ENCODE measurements at places on chromosomes 3 and 15.
A peak's percentile ranks its signal among the peaks of the same experiment; 100 is the strongest.

DNA sequence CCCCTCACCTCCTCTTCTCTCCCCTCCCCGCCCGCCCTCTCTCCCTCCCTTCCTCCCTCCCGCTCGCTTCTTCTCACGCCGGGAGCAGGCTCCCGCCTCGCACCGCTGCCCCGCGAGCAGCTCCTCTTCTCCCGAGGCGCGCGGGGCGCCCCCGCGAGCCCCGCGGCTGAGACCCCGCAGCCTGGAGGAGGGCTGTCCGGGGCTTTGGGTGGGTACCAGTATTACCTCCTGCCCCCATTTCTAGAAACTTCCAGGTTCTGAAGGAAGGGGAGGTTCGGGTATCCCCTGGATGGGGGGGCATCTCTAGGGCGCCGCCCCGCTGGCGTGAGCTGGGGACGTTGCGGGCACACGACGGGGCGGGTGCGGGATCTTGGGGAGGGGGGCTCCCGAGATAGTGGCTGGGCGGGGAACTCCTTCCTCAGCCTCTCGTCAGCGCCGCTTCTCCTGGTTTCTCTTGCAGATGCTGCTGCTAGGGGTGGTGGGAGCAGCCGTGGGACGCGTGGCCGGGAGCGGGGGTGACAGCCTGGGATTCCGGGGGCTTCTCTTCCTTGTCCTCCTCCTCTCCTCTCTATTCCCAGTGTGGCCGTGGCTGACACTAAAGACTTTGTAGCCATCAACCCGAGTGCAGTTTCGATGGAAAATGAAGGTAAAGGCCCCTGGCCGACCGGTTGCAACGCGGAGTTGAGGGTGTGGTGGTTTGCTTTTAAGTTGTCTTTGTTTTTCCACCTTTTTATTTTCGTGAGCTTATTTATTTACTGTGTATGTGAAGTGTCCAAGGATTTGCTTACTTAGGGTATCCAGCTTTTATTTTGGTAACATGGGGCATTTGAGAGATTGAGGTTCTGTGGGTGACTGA, 474 bp downstream of the ATP2C1 start:
- peak; percentile 36 for DNase-seq

GRCh38 chr15:82047453-82048400, 1.9 kb upstream of the MEX3B start:
- DNase-seq, result peak; percentile 9

GRCh38 chr3:188941103-188941502, 230.7 kb upstream of the TPRG1 start:
- no peak for DNase-seq

GRCh38 chr3:16923112-16923511, 38.4 kb downstream of the PLCL2 start:
- DNase-seq, result no peak

- DNase-seq, result peak; percentile 40
Observed at GRCh38 chr3:183825456-183826161, at the start of gene MAP6D1. Gene MAP6D1 (minus strand): TSS chr3:183825577. CDS start chr3:183825547, 30 bp downstream.

DNA sequence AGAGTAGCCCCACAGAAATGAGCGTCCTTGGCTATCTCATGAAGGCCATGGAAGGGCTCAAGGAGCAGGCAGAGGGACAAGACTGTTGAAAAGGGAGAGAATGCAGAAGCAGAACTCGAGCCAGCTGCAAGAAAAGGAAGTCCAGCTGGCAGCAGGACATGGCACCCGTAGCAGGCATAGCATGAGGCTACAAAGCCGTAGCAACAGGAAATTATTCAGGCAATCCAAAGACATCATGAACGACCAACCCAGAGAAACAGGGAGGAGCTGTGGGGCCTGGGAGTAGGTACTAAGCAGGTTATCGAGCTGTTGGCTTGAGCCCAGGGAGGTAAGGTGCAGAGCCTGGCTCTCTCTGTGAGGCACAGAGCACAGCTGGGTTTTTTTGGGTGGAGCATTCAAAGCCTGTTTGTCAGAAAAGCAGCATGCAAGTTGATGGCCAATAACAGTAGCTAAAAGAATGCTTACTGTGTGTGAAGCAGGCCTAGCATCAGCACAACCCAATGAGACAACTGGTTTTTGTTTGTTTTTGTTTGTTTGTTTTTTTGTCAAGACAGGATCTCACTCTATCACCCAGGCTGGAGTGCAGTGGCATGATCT, 144.0 kb upstream of the SMAD3 start:
- no peak for DNase-seq

DNA sequence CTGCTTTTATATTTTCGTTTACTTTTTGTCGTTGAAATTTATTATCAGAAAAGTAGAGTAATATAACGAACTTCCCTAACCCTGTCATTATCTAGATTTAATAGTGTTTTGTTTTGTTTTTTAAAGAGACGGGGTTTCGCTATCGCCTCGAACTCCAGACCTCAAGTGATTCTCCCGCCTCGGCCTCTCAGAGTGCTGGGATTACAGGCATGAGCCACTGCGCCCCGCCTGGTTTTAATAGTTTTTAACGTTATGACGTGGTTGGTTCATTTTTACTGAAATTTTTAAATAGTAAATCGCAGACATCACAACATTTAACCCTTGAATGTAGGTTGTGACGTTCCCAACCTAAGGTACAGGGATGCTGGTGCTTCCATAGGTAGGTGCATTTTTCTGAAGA, 1.0 kb downstream of the NGRN start:
- DNase-seq, result no peak

All from activated gamma-delta T cell treated with Interleukin-2 at 50 U/mL for 16 hours (primary cell).